ENCODE measurements at places on chromosomes 16 and 17.
A peak's percentile ranks its signal among the peaks of the same experiment; 100 is the strongest.

DNA sequence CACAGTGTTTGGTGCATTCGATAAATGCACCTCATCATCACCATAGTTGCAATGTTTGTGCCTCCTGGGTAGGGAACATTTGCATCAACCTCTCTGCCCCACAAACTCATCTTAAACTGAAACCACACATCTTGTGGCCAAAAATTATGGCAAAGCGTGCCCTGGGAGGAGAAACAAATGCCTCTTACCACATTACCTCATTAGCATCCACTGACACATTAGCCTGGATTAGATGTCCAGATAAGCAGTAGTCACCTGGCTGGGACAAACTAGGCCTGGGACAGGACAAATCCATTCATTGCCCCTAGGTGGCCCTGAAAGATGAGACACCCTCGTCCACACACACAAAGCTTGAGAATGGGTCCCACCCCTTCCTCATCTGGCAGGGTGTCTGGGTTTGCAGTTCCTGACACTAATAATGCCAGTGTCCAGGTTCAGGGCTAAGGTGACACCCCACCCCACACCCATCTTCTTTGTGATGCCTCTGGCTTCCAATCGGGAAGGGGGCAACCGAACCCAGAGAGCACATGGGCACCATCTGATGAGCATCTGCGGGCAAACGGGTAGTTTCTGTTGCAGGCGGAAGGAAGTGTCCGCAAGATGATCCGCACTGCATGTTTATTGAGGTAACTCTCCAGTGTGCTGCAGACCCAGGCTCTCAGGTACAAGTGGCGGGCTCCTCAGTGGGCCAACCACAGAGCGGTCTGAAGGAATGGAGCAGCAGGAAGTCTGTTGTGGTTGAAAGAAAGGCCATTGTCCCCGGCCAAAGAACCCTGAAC, 8.6 kb downstream of the XYLT1 start:
- DNase-seq = no peak

- DNase-seq = no peak
These were observed 3.4 kb downstream of the TBX6 start for GRCh38 chr16:30088237-30088831.

- no peak for DNase-seq
These were observed 3.1 kb downstream of the TLCD2 start for GRCh38 chr17:1707107-1707506.

DNA sequence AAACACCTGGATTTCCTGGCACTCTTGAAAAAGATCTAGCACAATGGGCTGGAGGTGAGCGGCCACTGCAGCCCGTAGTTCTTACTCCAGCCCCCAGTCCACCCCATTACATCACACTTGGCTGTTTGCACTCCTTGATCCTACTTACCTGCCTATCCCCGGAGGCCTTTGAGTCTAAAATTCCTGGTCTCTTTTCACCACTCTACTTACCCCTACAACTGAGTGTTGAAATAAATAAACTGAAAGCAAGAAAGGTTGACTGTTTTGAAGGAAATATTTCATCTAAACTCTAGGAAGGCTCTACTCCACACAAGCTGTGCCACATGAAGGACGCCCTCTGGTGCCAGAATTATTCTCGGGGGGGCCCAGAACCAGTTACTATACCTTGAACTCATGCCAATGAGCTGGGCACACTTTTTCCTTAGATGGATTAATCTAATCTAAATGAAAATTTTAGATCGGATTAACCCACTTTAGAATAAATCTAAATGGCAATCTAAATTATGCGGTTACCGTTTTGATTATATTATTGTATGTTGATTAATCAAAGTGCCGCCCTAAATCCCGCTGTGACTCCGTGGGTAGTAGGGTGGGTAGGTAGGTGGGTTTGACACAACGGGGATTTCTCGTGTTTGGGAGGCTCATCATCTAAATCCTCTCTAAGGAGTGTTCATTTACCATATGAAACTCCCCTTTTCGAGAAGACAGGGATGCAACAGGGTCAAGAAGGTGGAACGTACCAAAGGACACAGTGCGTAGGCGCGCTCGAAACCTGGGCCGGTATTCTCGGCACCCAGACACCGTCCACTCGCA, 651 bp upstream of the EIF1 start:
- no peak for DNase-seq

DNA sequence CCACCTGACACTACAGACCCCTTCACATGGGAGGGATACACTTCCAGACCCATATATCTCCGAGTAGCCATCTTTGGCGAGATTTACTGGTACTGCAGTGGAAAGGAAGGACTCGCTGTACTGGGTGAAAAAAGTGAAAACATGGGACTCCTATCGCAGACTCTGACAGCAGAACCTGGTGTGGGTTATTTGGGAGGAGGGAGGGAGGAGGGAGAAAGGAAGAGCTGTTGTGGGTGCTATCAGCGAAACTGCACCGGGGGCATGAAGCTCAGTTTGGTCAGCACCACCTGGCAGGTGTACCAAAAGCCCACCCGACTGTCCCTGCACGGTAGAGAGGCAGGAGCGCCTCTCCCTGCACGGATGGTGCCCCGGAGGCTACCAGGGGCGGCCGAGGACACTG, 5.0 kb downstream of the HBQ1 start:
- DNase-seq = no peak

DNA sequence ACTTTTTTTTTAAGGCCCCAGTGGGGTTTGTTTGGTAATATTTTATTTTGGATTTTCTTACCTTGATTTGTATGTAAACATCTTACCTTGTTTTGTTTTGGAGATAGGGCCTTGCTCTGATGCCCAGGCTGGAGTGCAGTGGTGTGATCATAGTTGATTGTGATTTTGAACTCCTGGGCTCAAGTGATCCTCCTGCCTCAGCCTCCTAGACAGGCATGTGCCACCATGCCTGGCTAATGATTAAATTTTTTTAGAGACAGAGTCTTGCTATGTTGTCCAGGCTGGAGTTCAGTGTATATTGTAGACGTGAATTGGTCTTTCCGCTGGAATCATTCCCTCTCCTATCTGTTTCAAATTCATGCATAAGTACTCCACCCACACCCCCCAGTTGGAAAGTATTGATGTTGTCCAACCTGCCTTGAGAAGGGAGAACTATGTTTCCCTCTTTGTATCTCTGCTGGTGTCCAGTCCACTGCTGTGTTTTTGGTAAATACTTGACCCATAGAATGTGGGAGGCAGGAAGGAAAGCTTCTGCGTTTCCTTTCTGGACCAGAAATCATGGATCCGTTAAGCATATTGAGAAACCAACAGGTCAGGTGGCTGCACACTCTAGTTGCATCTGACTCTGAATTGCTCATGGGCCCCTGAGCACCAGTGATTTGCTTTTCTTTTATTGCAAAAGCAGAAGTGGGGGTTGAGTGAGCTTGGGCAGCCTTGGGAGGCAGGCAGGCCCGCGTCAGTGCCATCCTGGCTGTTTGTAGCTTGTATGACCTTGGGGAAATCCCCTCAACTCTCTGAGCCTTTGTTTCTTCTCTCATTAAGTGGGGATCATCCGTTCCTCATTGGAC, 25.0 kb downstream of the RMI2 start:
- no peak for DNase-seq

- peak; percentile 81 for DNase-seq
These were observed at the start of gene SPG7 for GRCh38 chr16:89507834-89508590. SPG7 (plus strand) TSS chr16:89508403; CDS start chr16:89508418, 15 bp downstream.

GRCh38 chr17:42985225-42985624, 4.9 kb downstream of the RUNDC1 start:
- no peak for DNase-seq

GRCh38 chr16:1621851-1622250, 9.7 kb downstream of the CRAMP1 start:
- no peak for DNase-seq

DNA sequence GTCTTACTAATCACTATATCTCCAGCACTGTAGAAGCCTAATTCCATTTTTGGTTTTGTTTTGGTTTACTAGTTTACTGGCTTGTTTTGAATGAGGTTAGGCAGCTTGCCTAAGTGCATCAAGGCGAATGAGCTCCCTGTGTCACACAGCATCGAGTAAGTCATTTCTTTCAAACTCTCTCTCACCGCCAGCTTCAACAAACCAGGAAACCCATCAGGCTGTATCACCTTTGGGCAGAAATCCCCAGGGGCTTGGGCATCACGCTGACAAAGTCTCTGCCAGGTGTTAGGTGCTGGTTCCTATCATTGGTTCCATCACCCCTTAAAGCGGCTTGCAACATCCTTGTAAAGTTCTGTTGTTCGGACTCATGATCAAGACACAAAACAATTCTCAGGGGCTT, 226.6 kb downstream of the GRIN2A start:
- no peak for DNase-seq

DNA sequence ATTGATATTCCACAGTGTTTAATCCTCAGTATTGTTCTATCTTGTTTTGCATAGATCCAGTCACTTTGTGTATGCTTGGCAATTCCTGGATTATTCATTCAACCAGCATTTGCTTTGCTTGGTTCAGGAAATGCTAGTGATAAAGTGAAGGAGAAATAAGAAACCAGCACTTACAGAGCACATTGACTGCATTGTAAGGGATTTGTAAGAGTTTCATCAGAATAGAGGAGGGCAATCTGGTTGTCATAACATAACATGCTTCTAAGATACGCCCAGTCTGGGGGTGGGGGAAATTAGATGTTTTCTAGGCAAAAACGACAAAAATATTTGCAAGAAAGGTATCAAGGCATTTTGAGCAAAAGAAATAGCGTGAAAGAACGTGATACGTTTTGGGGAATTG, 40.4 kb downstream of the TNRC6A start:
- DNase-seq = no peak

- DNase-seq = no peak
These were observed 4.7 kb downstream of the C1QTNF1 start for GRCh38 chr17:79028496-79029326.

DNA sequence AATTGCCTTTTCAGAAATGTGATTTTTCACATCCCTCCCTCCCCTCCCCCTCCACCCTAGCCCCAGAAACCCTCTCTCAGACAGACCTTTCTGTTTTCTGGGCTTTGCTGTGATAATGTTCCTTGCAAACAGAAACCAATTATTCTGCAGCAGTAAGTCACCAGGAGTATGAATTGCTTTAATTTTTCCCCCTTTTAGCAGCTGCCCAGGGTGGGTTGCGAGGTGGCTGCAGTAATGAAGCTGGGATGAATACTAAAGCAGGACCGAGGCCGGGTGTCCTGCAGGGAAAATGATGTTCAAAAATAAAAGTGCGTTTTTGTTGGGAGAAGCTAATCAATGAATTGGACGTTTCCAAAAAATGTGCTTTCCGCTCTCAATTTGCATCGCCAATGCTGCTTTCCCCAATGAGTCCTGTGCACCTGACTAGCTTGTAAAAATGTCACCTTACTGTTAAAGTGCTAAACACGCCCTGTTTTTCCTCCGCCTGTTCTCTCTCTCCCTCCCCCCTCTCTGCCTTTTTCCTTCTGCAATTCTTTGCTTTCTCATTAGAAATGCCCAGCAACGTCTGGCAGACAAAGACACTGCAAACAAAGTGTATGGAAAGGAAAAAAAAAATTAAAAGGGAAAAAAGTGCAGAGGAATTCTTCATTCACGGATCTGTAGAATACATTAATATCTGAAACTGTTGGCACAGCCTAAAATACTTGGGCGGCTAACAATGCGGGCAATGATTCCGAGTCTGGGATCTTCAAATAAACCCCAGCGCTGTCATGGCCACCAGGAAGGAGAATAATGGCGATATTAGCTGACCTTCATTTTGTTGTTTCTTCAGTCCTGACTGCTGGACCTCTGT, 244.1 kb downstream of the STX8 start:
- no peak for DNase-seq

GRCh38 chr17:48006936-48007709, 30.5 kb downstream of the COPZ2 start:
- DNase-seq = no peak

- no peak for DNase-seq
These were observed 2.8 kb downstream of the HAPSTR1 start for GRCh38 chr16:9094011-9094846.

GRCh38 chr16:59907611-59908010, 1173.5 kb upstream of the GOT2 start:
- no peak for DNase-seq

DNA sequence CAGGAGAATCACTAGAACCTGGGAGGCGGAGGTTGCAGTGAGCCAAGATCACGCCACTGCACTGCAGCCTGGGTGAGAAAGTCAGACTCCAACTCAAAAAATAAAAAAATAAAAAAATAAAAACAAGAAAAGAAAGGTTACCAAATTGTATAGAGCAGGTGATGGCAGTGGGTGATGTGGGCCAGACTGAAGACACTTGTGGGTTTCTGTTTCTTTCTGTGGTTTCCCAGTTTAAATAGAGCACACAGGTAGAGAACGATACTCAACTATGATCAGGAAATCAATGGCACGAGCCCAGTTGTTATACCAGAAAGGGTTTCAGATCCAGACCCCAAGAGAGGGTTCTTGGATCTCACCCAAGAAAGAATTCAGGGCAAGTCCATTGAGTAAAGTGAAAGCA, 32.6 kb downstream of the NUBP1 start:
- no peak for DNase-seq

DNA sequence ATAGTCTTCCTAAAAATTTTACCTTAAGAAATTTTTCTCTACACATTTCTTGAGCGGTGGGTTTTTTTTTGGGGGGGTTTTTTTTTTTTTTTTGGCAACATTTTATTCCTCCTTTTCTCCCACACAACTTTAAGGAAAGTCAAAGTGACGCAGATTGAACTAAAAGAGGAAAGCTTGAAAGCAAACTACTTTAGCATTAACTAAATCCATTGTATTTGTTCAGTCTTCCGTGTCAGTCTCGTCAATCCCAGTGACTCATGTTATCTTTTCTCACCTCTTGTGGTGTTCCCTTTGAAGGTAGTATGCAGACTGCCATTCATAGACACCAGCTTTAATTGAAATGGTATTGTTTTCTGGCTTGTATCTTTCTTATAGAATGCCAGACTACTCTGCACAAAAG, 39.3 kb downstream of the TADA2A start:
- no peak for DNase-seq

DNA sequence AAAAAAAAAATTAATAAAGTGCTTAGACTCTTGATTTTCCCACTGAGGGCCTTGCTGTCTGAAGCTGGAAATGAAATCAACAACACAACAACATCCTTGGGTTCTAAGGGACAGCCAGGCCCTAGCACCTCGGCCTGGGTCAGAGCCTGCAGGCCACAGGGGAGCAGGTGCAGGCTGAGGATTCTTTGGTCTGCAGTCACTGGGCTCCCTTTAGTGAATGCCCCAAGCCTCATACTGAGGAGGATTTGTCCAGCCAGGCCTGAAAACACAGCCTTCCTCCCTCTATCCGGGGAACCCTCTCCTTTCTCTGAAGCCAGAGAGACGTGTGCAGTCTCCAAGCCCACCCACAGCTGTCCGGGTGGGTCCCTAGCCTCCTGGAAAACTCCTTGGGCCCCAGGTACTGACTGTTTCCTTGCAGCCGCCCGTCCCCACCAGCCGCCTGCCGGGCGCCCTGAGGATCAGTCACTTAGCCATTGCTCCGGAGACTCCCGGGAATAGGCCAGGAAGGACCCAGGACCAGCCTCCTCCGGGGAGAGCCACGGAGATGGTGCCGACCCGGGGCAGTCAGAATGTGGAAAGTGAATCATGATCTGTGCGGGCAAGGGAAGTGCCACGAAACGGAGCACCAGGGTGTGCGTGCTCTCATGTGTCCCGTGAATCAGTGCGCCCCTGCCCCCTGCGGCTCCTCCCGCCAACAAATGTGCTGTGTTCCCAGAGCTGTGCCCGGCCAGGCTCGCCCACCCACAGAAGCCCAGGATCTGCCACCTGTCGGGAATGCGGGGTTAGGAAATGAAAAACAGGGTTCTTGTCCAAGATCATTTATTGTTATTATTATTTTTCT, 91.0 kb downstream of the RTN4RL1 start:
- DNase-seq = no peak
